Caudate nucleus (tissue), 63 donors: ENCODE measurements at places on chromosomes 12 and 14.

- DNase-seq: peak; percentile 46
Observed at GRCh38 chr12:100058482-100059029, 73.8 kb upstream of the ANKS1B start.

DNA sequence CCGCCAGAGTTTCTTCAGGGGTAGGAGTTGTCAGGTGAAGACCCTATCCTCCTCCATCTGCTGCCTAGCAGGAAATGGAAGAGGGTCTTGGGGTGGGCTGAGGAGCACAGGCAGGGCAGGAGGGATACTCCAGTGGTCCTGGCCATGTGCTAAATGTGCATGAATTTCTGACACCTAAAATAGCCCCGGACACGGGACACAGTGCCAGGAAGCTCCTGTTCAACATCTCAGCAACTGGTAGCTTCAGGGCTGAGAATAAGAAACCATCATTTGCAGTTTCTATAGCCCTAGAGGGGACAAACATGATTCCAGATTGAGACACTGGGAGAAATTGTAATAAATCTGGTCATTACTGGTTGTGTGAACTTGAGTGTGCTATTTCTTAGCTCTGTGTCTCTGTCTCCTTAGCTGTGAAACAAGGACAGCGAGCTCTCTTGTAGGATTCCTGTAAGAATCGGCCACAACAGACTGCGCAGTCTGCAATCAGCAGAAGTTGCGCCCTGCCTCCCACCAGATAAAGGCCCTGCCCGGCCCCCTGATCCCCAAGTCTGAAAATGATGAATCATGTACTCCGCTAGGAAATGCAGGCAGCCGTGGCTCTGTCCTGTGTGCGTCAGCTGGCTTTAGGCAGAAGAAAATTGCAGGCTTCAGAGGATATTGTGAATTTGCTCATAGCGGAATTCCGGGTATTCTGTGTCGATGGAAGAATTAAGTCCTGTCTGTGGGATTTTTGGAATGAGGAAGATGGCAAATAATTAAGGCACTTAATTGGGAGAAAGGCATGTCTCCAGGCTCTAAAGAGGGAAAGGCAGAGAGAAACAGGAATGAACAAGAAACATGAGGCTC, 35.2 kb upstream of the MEG3 start:
- DNase-seq: no peak

GRCh38 chr14:104152686-104153393, 14.5 kb downstream of the KIF26A start:
- no peak for DNase-seq

DNA sequence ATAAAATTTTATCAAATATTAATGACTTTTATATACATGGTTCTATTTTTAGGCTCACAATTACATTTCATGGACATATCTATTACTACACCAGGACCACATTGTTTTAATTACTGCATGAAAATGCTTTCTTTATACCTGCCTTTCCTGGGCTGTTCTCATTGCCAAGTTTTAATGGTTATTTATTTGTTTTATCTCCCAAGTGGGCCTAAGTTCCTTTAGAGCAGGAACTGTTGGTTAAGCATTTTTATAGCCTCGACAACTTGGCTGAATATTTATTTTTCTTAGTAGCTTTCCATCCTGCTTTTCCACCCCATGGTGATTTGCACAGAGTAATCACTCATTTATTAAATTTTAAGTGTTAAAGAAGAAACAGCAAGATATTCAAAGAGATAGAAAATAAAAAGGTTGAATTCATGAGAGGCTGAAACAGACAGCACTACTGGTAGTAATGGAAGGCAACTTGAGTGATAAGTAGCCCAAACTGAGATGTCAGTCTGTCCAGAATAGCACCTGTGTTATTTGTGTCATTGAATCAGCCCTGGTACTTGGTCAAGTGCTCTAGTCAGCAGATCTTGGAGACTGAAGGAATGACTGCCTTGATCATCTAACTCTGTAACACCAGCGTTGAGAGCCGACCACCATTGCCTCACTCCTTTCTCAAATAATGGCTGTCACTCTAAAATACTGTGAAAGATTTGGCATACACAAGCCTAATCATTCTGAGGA, 119.1 kb upstream of the EGLN3 start:
- DNase-seq: no peak

DNA sequence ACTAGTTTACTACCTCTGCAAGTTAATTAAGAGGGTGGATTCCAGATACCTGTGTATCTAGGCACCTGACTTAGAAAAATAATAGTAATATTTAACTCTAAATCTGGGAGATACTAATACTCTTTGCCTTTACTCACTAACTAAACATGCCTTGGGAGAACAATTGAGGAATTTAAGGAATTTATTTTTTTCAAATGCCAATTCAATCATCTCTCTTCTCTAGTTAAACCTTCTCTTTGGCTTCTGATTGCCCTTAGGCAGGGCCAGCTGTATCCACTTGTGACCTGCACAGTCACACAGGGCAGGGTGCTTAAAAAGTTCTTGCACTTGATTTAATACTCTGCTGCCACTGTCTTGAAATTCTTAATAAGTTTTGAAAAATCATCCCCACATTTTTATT, 142.4 kb downstream of the PLCZ1 start:
- DNase-seq: no peak

- DNase-seq: no peak
Observed at GRCh38 chr12:6899837-6900519, 4.6 kb upstream of the LRRC23 start.

DNA sequence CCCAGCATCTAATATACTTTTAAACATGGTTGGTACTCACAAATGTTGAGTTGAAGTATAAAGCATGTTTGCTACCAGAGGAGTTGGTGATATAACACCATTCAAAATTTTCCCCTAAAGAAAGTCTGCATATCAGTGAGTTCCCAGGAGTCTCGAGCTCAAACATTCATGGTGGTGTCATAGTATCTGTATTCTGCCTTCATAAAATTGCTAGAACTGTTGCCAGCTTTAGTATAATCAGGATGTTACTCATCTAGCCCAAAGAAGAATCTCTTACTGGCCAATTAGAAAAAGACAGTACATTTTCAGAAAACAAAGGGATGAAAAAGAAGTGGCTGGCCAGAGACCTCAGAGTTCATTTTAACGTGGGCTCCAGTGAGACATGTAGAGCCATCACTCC, 374.7 kb downstream of the KCNH5 start:
- DNase-seq: no peak

DNA sequence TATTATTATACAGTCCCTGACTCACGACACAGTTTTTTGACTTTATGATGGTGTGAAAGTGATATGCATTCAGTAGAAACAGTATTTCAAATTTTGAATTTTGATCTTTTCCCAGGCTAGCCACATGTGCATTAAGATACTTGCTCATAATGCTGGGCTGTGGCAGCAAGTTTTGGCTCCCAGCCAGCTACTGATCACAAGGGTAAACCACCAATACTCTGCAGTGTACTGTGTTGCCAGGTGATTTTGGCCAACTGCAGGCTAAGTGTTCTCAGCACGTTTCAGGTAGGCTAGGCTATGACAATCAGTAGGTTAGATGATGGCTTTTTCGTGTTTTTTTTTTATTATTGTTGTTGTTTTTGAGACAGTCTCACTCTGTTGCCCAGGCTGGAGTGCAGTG, 69.4 kb upstream of the ACTN1 start:
- no peak for DNase-seq

DNA sequence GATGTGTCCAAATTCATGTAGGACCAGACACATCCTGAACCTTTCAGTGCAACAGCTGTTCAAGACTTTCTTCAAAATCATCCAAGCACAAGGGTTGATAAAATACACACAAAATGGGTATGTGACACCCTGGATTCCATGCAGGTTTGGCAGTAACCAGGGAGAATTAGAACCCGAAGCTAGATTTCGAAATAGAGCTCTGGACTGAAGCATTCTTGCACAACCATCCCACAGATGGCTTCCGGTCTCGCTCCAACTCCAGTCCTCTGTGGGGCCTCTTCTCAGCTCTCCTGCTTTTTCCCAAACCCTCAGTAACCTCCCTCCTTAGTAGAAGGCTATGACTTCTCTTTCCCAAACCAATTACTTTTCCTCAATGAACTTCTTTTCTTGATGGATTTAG, 171.3 kb downstream of the TTC7B start:
- no peak for DNase-seq

DNA sequence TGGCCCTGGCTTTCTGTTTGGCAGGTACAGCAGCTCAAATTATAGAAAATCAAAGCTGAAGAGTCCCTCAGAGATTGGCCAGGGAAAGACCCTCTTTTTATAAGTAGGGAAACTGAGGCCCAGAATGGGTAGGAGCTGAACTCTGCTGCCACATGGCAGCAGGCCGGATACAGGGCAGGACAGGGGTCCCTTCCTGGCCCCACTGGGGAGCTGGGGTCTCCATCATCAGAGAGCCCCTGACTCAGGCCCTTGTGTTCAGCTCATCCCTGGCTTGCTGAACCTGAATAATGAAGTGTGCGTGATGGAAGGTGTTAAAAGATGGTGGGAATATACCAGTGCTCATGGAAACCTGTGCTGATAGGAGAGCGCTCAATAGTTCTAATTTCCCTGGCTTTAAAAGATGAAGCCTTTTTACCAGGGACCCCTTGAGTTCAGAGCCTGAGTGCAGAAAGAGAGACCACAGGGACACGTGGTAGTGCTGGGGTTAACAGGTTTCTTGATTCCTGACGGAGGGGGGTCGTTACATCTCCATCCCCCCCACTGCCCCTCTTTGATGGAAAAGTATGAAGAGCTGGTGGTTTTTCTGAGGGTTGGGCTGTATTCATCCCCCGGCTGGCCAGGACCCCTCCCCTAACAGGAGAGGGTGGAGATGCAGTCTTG, 4.4 kb downstream of the DLK1 start:
- DNase-seq: no peak

GRCh38 chr12:80901661-80902060, 36.1 kb downstream of the LIN7A start:
- no peak for DNase-seq

DNA sequence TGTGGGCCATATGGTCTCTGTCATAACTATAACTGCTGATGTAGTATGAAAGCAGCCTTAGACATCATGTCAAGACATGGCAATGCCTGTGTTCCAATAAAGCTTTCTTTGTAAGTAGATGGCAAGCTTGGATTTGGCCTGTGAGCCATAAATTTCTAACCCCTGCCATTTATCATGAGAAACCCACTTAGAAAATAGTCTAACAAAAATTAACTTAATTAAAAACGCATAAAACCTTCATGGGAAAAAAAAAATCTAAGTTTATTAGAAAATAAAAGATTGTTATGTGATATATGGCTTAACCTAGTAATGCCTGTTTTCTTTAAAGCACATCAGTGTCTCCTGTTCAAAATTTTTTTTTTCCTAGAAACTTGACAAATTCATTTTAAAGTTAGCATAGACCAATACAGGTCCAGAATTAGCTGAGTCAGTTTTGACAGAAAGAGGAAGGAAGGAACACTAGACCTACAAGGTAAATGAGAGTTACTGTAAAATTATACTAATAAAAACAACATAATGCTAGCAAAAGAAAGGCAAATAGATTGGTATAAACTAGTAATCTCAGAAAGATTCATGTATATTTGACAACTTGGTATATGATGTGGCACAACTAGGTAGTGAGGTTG, 68.2 kb downstream of the USP15 start:
- DNase-seq: no peak

DNA sequence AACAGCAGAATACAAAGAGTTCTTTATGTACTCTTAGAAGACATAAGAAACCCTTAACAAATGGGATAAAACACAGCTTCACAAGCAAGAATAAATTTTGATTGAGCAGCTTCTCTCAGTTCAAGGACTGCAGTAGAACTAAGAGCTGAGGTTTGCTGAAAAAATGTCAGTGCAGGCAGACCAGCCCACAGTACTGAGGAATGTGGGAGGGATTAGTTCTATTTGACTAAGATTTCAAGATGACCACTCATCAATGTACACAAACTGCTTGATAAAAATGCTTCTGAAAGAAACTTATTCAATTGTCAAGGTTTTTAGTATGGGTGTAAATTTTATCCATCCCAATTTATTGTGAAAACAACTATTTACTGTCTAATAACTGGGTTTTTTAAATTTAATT, 138.4 kb downstream of the SEC23A start:
- DNase-seq: no peak

DNA sequence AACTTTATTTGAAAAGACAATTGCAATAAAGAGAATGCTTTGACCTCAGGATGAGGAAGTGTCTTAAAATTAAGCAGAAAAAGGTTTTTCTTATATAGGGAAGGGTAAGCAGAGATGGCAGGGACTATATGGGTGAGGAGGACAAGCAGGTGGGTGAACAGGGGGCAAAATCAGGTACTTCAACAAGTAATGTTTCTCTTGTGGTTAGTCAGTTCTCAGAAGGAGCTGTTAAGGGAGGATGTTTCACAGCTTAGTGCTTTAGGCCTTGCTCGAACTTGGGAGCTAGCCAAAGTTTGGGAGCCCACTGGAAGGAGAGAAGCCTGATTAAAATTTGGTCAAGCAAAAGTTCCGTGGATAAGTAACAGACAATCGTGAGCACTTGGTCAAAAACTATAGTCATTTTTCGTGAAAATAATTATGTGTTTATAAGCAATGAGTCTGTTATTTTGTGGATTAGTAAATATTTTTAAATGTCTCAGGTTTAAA, 364.2 kb upstream of the TMPO start:
- DNase-seq: no peak

DNA sequence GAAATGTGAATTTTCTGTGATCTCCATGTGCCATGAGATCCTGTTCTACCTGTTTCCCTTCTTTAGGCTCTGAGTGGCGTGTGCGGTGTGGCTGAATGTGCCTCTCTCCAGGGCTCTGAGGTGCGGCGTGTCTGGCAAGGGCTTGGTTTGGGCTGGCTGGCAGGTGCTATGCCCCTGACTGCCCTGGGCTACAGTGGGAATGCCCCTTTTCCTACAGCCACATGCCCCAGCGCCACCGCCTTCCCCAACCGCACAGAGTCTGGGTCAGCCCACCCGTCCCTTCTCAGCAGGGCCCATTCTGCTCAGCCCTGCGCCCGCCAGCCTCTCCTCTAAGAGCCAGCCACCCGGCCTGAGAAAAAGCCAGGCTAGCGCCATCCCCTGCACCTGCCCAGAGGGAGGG, 24.7 kb downstream of the BTBD6 start:
- no peak for DNase-seq

GRCh38 chr14:39563361-39563760, 131.1 kb upstream of the FBXO33 start:
- no peak for DNase-seq

- no peak for DNase-seq
Observed at GRCh38 chr12:6646276-6647082, 753 bp downstream of the ACRBP start.

DNA sequence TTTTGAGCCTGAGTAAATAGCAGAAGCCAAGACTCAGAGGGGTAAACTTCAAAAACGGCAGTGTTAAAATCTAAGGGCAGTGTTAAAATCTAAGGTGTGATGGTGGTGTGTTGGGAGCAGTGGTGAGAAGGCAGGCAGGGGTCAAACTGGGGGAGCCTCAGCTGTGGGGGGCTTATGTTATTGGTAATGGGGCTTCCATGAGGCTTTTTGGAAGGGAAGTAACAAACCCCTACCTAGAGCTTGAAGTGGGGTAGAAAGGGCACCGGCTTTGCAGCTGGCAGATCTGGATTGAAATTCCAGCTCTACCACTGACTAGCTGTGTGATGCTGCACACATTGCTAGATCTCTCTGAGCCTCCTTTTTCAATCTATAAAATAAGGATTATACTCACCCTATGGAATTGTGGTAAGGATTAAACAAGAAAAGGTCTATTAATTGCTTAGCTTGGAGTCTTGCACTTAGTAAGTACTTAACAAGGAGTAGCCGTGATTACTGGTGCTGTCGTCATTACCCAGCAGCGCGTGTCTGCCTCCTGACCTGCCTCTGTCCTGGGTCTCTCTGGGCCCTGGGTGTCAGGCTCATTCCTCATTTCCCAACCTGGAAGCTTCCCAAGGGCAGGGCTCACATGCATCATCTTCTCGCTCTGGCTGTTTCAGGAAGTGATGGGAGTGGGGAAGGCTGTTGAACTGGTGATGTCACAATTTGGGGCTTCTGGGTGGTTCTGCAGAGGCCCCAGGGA, 18.5 kb upstream of the KRT80 start:
- DNase-seq: no peak
